Stimulated activated CD4-positive, alpha-beta T cell treated with anti-CD3 and anti-CD28 coated beads, Interleukin-4, amount 100 ng/mL, for 48 hours (primary cell): ENCODE measurements at places on chromosomes 13 and 19.
A peak's percentile ranks its signal among the peaks of the same experiment; 100 is the strongest.

- DNase-seq = no peak
Observed at GRCh38 chr13:104043184-104043583, 977.0 kb upstream of the SLC10A2 start.

GRCh38 chr19:2540646-2541454 is 64.9 kb downstream of the GADD45B start:
- DNase-seq = no peak

DNA sequence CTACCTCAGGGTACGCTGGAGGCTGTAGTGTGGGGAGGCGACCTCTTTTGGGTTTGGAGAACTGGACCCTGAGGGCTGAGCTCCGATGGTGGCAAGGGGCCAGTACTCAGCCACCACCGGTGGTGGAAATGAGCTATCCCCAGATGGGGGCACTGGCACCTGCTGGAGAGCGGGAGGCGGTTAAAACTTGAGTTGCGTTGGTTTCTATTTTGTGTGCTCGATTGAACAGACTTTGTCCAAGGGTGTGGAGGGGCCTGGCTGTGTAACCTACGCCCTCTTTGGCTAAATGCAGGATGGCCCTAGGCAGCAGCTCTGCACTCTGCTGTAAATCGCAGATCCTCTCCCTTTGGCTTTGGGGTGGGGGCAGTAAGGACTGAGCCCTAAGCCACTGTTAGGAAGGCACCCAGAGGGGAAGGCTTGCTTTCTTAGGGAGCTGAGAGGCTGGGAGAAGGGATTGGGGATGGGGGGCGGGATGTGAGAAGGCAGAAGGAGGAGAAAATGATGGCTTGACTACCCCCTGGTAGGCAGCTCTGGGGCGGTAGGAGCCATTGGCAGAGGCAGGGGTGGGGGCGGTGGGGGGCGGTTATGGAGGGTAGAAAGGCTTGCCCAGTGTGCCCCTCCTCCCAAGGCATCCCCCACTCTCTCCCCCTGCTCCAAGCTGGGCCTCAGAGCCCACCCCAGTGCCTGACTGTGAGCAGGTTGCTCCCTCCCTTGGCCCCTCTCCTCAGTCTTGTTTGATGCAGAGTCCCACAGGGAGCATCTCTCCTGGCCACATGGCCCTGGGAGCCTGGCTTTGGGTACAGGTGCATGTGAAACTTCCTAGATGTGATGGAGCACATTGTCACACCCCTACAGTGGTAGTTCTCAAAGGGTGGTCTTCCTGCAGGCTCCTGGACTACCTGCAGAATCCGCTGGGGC is 5.0 kb downstream of the VSTM2B start:
- no peak for DNase-seq

- no peak for DNase-seq
Observed at GRCh38 chr19:32289566-32290210, 55.7 kb upstream of the ZNF507 start.

- no peak for DNase-seq
Observed at GRCh38 chr19:19192910-19193423, 909 bp downstream of the RFXANK start.

DNA sequence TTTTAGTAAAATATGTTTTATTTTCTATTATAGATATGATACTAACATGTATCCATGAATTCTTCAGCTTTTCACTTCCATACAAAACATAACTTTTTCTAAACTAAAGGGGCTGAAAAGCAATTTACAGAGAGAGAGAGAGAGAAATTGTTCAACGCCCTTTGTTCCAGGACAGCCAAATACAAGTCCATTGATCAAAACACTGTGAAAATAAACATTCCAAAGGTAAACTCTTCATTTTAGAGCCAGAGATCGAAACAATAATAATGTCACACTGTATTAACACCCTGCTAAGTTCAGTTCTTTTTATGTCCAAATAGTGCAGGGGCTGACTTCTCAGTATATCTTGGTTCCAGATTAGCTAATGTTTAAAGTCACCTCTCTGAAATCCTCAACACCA is 516.2 kb upstream of the ATXN8OS start:
- no peak for DNase-seq

DNA sequence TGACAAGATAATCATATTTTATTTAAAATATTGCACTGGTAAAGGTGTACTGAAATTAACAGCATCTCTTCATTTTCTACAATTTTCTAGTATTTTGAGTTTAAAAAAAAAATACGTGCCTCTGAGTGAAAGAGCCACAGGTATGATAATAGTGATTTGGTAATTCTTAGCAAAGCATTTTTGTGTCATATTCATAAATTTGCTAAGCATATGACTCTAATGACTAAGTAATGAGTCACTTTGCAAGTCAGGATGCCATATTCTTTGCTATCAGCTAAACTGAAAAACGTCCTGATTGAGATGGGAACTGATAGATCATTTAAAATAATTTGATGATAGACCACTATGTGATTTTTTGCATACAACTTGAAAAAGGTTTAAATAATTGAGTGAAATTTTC is 136.1 kb upstream of the IRS2 start:
- no peak for DNase-seq

- peak; percentile 77 for DNase-seq
Observed at GRCh38 chr13:36346222-36347083, at the start of gene SPART. SPART (minus strand) TSS chr13:36346394; CDS start chr13:36335830, 10,564 bp downstream.

GRCh38 chr19:51552996-51553725 is 17.9 kb upstream of the ZNF175 start:
- DNase-seq = peak; percentile 39

DNA sequence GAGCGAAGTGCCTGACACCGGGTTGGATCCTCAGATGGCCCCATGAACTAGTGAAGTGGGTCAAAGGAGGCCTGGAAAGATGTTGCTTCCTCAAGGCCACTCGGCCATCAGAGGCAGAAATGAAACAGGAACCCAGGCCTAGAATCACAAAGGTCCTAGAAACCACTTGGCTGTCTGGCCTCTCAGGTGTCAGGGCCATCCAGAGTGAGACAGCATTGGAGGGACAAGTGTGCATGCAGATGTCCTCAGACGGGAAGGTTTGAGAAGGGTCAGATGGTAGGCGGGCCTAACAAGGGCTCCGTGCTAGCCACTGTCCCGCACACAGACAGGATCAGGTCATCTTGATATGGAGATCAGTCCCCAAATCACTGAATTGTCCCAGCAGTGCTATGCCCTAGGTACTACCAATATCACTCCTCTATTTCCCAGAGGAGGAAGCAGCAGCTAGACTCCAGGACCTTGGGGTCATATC is 14.3 kb downstream of the CCDC97 start:
- DNase-seq = no peak

DNA sequence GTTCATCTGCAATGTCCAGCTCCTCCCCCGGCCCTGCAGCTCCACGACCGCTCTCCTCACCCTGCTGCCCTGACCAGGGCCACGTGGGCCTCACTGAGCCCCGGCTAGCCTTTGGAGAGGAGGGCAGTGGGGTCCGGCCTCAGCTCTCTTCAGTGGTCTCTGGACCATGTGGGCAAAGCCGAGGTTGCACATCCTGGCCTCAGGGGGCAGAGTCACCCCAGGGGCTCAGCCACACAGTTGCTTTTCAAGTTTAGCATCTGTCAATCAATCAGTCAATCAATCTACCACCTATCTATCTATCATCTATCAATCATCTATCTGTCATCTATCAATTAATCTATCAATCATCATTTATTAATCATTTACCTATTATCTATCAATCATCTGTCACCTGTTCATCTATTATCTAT is 3.0 kb upstream of the DIRAS1 start:
- DNase-seq = no peak
